ENCODE measurements at places on chromosomes 4 and X.

DNA sequence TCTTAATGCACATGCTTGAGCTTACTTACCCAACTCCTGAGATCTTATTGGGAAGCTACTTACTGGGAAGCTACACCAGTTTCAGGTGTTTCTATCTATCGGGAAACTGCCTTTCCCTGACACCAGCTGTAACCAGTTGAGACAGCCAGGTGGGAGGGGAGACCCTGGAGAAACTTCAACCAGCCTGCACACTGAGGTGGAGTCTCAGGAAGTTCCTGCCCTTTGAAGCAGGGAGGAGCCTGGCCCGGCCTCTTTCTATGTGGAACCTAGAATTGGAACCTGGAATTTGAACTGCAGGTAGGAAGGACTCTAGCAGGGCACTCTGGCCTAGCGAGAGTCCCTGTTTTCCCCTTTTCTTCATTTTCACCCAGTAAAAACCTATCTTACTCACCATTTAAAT, 425.8 kb upstream of the PABPC4L start:
- no peak for DNase-seq

DNA sequence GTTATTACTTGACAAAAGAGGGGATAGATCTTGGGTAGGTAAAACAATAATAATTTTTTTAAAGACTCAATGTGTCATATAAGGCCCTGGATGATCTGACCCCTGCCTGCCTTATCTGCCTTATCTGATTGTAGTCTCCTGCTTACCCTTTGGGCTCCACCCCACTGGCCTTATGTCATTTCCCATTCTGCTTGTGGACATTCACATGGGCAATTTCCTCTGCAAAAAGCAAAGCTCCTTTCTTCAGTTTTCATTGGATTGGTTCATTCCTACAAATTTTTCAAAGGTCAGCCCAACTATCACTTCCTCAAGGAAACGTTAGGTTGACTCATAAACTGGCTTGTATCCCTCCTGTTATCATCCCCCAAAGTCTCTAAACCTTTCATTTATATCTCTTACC, 15.7 kb upstream of the TET2 start:
- no peak for DNase-seq

- DNase-seq, result no peak
These were observed 111.1 kb upstream of the HTR2C start for GRCh38 chrX:114472788-114473187.

DNA sequence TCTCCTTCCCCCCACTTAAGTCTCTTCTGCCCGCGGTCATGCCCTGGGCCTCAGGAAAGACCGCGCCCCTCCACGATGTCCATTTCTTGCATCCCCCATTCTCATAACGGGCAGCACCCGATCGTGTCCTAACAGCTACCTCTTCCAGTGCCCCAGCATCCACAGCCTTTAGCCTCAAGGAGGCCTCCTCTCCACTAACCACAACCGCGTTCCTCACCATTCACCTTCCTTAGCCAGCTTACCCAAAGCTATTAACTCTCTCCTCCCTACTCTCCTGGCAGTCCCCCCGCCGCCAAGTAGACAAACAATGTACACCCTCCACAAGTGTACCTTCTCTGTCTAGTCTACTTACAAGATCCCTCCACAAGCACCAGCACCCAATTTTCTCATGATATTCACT, 58.6 kb upstream of the PAGE5 start:
- peak; percentile 46 for DNase-seq

DNA sequence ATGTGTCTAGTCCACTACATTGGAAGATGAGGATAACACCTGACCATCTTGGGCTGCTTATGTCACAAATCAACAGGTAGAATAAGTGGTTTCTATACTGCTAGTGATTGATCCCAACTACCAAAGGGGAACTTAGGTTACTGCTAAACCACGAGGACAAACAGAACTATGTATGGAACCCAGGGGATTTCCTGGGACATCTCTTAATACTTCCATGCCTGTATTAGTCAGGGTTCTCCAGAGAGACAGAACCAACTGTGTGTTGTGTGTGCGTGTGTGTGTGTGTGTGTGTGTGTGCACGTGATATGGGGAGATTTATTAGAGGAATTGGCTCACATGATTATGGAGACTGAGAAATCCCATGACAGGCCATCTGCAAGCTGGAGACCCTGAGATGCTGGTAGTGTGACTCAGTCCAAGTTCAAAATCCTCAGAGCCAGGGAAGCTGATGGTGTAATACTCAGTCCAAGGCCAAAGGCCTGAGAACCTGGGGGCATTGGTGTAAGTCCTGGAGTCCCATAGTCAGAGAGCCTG, 16.2 kb upstream of the AFF1 start:
- peak; percentile 67 for DNase-seq

GRCh38 chr4:87704001-87704400, 53.9 kb downstream of the DMP1 start:
- DNase-seq, result no peak

GRCh38 chr4:100929758-100930157, 411.9 kb upstream of the EMCN start:
- DNase-seq, result no peak

DNA sequence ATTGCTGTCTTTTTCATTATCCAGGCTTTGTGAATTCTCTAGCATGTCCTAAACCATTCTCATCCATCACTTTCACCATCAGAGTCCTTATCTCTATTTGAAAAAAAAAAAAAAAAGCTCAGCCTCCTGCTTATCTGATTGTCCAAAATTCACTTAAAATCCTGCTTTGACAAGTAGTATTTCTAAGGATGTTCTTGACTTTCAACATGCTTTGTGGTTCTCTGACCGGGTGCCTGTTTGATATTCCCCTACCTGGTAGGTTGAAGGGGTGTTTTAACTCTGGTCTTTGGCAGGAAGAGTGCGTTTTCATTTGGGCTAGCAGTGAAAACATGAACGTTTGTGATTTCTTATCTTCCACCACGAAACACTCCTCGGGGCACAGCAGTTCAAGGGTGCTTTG, 17.3 kb upstream of the BBS12 start:
- no peak for DNase-seq

- DNase-seq, result no peak
These were observed at the start of gene FTHL17 for GRCh38 chrX:31071725-31072124. FTHL17 (minus strand) TSS chrX:31072041; CDS start chrX:31071953, 88 bp downstream.

DNA sequence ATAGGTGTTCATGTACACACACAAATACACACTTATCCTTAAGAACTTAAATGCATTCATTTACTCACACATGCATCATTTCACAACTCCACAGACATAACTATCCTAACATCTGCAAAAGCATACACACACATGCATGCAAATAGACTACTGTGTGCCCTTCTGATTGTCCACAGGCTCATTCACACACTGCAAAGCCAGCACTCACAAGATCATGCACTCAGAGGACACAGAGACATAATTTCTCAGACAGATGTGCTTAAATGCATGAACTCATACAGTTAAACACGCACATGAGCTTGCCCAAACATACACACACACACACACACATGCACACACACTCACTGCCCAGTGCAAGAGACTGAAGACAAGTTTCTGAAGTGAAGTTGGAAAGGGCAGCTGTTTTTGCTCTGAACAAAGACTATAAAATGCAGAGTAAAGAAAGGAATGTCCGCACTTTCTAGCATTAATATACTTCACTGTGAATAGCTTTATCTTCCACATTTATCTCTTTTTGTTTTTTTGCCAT, 1018.0 kb upstream of the HS3ST1 start:
- DNase-seq, result no peak

GRCh38 chrX:1835056-1835455, 220.2 kb downstream of the ASMT start:
- DNase-seq, result no peak

GRCh38 chr4:176193126-176193525, 2.3 kb downstream of the SPATA4 start:
- no peak for DNase-seq

GRCh38 chrX:53798281-53798680, 111.8 kb upstream of the HUWE1 start:
- no peak for DNase-seq

GRCh38 chr4:52076731-52077130, 25.6 kb downstream of the SPATA18 start:
- DNase-seq, result no peak
